T-cell (primary cell): ENCODE measurements at places on chromosomes 11 and 22.

- DNase-seq, result no peak
Measured at GRCh38 chr11:4704054-4704789, at the start of gene MMP26. Gene MMP26 (plus strand): TSS chr11:4704784.

DNA sequence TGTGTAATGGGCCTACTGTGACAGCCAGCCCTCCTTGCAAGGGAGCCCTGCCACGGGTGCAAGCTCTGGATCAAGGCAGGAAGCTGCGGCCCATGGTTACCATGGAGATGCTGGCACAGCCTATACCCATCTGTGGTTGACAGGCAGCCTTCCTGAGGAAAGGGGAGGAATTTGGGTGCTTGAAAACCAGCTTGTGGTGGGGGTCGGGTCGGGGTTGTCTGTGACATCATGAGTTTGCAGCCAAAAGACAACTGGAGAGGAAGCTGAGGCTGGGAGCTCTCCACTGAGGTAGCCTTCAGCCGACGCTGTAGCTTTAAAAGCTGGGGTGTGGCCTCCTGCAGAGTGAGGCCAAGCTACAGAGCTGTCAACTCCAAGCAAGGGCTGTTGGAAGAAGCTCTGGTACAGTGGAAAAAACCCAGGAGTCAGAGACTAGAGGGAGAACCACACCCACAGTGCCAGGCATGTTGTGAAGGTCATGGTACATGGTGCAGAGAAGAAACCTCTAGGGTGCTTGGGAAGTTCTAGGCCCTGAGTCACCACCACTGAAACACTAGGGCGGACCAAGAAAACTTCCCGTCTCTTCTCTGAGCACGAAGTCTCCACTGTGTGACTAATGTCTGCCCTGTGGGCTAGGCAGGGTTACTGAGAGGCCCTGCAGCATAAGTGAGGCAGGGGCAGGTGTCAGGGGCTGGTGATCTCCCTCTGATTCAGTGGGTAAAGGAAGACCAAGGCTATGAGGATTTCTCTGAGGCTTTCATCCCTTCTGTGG, 10.8 kb upstream of the LDHA start:
- peak; percentile 37 for DNase-seq

- DNase-seq, result no peak
Measured at GRCh38 chr11:31780480-31780971, 30.6 kb downstream of the PAX6 start.

GRCh38 chr11:102831128-102831488, 12.3 kb downstream of the MMP3 start:
- DNase-seq, result no peak

DNA sequence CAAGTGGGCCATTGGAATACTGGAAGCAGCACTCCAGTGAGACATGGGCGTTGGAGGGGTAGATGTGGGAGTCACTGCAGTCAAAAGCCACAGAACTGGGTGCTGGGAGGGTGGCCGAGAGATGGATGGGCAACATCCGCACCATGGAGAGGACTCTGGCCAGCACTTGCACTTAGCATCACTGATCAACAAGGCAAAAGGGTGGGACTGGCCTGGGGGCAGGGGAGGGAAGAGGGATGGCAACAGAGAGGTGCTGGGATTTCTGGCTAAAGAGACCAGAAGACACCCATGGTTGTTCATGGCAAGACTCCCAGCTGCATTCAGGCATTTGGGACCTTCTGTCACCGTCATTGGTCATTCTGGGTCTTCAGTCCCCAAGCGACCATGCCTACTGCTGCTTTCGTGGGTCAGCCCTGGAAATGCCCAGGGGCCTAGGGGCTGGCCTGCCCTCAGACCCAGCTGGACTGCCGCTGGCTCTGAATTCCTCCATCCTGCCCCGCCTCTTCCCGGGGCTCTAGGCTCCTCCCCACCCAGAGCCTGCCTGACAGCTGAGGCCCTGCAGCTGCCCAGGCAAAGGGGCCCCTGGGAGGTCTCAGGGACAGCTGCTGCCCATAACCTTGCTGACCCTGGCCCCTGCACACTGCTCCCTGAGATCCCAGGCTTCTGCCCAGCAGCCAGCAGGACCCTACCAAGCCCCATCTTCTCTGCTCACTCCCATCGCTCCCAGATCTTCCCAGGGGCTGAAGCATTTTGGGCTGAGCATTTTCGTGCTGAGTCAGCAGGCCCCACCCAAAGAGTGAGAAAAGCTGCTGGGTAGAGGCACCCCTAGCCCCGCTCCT, 13.0 kb upstream of the CDC42EP2 start:
- DNase-seq, result no peak

DNA sequence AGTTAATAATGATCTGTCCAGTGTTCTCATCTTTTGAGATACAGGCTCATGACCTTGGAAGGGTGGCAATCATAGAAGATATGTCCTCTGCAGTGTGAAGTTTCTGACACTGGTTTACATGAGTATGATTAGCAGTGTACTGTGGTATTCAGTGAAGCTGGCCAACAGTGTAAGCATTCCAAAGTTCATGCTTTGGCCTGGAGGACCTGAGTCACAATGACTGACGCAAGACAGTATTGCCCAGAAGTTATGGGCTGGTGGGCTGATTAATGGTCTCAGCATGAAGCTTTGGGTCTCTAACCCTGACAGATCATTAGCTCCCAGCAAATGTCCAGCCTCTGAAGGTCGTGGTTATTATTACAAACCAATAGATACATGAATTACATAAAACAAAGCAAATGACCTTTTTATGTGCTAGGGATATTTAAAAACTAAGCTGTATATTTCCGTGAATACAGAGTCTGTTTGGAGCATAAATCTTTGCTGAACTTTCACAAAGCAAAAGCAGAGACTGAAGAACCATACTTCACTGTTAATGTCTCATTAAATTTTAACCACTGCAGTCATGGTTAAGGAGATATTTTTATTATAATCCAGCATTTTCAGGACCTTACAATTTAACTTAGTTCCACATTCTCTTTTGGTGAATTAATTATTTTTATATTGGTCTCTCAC, 28.3 kb upstream of the USP47 start:
- DNase-seq, result no peak

GRCh38 chr11:128796270-128796669, 70.8 kb downstream of the KCNJ1 start:
- no peak for DNase-seq

DNA sequence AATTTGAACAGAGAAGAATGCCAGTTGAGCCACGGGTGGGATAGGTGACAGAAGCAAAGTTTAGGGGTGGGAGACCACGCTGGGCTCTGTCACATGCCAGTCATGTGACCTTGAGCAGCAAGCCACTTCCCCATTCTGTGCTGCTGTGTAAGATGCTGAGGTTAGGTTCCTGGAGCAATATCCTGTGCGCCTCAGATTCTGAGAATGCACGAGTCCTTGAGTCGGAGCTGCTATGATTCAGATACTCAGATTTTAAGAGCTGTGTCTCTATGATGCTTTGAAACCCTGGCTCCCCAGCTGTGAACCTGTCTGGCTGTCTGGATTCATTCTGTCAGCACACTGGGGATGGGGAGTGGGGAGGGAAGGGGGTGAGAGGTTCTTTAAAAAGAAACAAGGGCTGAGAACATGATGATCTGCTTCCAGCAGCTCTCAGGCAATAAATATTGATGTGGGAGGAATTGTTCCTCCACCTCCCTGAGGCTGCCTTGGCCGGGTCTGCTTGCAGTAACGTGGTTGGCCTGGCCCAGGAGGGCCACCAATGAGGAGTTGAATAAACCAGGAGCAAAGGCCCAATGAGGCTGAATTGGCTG, 24.0 kb downstream of the SLCO2B1 start:
- DNase-seq, result no peak

DNA sequence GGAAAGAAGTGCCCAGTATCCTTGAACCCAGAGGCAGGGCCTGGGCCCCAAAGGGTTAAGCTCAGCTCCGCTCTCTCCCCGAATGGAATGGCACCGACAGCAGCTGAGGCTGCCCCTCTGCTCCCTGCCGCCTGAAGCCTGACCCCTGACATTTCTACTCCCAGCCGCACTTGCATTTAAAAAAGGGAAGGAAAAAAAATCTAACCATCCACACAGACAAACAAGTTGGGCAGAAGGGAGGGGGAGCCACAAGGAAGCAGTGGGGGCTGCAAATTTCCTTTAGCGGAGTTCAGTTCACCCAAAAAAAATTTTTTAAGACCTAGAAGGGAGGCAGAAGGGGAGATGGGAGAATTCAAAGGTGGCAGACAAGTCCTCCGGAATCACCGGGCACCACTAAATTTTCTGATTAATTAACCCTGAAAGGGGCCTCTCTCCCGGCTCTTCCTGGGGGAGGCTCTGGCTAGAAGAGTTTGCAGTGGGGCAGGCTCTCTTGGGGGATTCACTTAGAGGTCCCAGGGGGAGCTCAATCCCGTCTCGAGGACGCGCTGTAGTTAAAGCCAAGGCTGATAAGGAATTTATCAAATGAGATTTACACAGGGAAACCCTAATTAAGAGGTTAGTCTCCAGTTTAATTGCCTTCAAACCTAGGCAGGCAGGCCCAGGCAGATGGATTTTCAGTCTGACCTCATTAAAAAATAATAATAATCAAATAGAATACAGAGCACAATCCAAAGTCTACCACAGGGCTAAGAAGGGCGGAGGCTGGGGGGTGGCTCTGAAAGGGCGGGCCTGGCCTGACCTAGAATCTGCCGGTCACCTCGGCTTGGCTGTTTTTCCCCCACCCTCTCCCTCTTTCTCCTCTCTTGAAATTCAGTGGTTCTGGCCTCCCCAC, 25.6 kb downstream of the MN1 start:
- no peak for DNase-seq

- DNase-seq, result no peak
Measured at GRCh38 chr11:94549146-94549545, 5.4 kb downstream of the FUT4 start.

DNA sequence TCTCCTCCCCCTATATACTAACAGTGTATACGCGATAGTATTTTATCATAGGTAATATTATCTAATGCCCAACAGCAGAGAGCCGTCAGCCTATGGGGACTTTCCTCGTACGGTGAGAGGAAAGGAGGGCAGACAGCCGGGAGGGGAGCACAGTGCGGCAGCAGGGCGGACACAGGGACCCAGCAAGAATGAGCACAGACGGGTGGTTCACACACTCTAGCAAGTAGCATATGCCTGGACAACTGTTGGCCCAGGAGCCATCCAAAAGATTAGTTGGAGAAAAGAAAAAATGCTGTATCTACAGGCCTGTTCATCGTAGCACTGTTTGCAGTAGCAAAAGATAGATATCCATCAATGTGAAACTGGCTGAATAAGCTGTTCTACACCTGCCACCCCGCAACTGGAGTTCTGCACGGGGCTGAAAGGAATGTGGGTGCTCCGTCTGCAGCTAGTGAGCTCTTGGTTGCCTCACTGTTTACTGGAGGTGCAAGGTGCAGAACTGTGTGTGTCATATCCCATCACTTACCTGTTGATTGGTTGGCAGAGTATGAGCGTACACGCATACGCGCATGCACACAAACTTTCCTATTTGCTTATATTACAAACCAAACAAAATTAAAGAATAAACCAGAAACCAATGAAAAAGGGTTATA, 324.3 kb downstream of the TBC1D22A start:
- no peak for DNase-seq
